Stimulated activated naive CD8-positive, alpha-beta T cell treated with anti-CD3 and anti-CD28 coated beads, Interleukin-15, Interleukin-2, amounts not matched to agents 100 U/mL and 50 U/mL, for 24 hours (primary cell): ENCODE measurements at places on chromosomes 1 and 21.
A peak's percentile ranks its signal among the peaks of the same experiment; 100 is the strongest.

- DNase-seq = no peak
Measured at GRCh38 chr21:42236014-42236413, 17.1 kb downstream of the ABCG1 start.

GRCh38 chr1:115077286-115077983 lies 11.9 kb downstream of the TSPAN2 start:
- DNase-seq = no peak

GRCh38 chr1:58859769-58860485 lies 76.1 kb upstream of the JUN start:
- no peak for DNase-seq

DNA sequence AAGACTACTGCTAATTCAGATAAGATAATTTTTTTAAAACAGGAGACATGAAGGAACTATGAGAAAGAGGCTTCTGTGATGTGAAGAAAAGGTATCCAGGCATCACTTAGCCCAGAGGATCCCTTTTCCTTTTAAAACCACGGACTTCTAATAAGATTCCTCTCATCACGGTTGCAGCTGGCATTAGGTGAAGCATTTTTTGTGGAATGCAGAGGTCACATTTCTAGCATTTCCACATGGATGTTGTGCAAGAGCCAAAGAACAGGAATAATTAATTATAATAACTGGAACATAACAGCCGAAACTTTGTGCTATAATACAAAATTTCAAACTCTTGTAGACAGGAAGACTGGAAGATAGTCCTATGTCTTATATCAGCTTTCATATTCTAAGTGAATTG lies 27.6 kb downstream of the CYP2J2 start:
- no peak for DNase-seq

GRCh38 chr1:29032841-29033240 lies 90.9 kb downstream of the TMEM200B start:
- DNase-seq = no peak

DNA sequence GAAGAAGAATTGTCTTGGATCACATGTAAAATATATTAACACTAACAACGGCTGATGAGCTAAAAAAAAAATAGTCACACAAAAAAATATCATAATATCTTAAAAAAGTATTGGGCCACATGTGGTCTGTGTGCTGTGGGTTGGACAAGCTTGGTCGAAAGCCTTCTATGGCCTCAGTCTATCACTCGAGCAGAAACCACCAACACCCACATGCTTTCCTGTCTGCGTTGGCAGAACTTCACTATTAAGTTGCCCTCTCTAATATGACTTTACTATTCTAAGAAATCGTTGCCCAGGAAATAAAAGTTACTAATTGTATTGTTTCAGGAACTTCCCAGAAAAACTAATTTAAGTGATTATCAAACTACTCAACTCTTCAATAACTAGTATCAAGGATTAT lies 28.2 kb upstream of the ETS2 start:
- peak; percentile 30 for DNase-seq

- DNase-seq = no peak
Measured at GRCh38 chr21:45285266-45285931, 2.3 kb downstream of the POFUT2 start.

DNA sequence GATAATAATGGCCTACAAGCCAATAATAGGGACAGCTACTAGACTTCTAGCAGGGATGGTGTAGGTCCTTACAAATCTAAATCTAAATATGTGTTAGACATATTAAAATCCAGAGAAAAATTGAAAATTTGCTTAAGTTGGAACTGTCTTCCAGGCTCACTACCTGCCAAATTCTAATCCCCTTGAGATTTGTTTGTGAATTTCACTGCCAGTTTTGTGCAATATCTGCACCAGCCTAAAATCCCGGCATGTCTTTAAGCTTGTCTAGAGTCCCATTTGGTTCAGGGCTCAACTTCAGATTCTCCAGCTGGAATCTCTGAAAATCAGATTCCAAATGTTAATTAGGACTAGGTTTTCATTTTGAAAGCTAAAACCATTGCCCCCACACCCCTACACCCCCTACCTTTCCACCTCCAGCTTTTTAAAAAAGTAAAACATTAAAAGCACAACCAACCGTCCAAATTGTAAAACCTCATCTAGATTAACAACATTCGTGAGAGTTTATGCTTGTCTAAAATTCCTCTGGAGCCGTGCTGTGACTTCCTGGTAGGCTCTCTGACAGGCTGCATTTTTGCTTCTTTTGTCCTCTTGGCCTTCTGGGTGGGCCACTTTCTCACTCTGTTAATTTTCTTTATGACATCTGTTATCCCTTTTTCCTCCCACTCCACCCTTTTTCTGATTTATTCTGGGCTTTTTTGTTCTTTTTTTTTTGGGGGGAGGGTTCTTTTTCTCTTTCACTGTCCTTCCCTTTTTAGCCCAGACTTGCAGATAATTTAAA lies 348.7 kb downstream of the PAPPA2 start:
- DNase-seq = no peak

GRCh38 chr1:161299347-161299746 lies 10.4 kb downstream of the MPZ start:
- no peak for DNase-seq

GRCh38 chr1:47756006-47756405 lies 241.2 kb downstream of the TRABD2B start:
- no peak for DNase-seq

DNA sequence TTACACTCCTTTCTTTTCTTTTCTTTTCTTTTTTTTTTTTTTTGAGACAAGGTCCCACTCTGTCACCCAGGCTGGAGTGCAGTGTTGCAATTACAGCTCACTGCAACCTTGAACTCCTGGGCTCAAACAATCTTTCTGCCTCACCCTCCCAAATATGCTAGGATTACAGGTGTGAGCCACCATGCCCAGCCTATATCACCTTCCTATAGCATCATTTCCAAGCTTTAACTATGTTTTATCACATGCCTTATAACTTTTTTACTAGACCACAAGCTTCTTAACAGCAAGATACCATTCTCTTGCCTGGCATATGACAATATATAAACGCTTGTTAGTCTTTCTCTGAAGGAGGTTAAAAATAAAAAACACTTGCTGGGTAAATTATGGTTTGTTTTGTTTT lies 55.3 kb upstream of the MUTYH start:
- DNase-seq = no peak

- no peak for DNase-seq
Measured at GRCh38 chr21:45388611-45389296, 16.2 kb upstream of the COL18A1 start.

- DNase-seq = no peak
Measured at GRCh38 chr1:222097588-222097987, 355.7 kb upstream of the DUSP10 start.

DNA sequence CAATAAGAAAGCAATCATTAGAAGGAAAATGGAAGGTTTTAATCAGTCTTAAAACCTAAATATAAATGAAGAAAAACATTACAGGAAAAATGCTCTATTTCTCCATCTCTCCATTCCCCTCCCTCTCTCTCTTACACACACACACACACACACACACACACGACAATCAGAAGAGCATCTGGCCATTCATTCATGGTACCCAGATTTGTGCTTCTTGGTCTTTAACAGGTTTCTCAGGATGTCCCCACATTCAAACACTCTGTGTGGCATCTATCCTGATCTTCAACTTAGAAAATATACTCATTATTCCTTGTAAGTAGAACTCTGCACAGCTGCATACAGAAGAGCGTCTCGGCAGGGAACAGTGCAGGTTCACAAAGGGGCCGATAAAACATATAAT lies 779 bp downstream of the LRRC40 start:
- no peak for DNase-seq

DNA sequence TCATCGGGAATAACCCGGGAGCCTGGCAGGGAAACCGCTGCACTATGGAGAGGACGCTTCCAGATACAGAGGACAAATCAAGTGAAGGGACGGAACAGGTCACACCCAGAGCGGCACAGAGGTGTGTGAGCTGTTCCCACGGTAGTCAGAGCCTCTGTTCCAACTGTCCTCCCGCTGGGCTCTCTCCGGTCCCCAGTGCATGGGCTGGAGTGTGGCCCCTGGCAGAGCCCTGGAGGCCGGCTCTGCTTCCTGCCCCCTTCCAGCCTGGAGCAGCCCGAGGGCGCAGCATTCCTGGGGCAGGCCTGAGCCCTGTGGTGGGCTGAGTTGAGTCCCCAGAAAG lies 11.9 kb upstream of the ZBTB21 start:
- no peak for DNase-seq

DNA sequence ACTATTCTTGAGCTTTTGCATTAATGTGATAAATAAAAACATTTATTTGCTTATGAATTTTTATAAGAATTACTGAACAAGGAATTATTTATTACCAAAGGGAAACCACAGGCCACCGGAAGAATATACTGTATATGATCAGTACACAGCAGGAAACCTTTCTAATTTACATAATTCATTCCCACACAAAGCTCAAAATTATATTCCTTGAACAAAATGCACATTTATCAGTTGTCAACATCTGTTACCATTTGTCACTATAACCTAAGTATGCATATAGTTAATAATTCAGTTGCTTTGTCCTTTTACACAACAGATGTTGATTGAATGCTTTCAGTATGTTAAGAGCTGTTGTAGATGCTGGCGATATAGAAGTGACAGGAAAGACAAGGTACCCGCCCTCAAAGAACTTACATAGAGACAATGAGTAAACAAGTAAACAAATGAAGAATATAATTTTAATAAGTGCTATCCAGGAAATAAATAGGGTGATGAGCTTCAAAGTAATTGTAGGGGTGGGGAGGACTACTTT lies 27.2 kb downstream of the VPS45 start:
- DNase-seq = no peak

GRCh38 chr1:183267646-183268431 lies 81.8 kb downstream of the LAMC2 start:
- no peak for DNase-seq

DNA sequence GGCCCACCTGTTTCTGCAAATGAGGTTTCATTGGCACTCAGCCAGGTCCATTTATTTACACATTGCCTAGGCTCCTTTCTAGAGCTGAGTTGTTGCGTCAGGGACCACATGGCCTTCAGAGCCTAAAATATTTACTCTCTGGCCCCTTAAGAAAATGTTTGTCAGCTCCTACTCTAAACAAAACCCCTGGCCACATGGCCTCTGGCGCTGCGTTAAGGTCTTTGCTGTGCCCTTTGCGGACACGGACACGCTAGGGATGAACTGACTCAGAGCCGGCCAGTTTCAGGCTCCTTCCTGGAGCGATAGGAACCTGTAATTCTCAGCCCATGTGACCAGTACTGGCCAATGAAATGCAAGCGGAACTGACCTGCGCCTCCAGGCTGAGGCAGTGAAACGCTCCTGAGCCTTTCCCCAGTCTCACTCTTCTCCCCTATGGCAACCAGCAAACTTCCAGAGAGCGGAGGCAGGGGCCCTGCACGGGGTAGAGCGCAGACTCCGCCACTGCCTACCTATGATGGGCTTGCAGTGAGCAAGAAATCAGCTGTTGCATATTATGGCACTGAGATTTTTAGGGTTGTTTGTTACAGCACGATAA lies 160.3 kb downstream of the ETS2 start:
- DNase-seq = no peak

GRCh38 chr1:58870298-58870676 lies 86.4 kb upstream of the JUN start:
- DNase-seq = no peak

GRCh38 chr1:17538428-17539117 lies 925 bp upstream of the ARHGEF10L start:
- DNase-seq = no peak

GRCh38 chr1:219442611-219443061 lies 170.3 kb downstream of the ZC3H11B start:
- no peak for DNase-seq

DNA sequence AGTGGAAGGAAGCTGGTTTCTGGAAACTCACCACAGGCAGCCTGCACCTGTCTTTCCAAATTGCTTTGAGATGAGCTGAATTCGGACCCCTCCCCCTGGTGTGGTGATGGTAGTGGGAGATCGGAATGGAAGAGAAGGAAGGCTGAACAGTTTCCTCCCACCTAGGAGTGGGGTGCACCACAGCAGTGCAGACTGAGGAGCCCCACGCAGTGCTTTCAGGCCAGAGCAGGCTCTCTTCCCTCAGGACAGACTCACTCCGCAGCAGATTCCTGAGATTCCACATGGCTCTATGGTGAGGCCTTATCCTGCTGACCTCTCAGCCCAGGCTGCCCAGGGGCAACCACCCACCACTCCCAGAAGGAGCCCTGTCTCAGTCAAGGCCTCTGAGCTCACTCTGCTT lies 80.9 kb downstream of the ATP1A1 start:
- no peak for DNase-seq

- no peak for DNase-seq
Measured at GRCh38 chr1:5664906-5665875, 327.0 kb downstream of the NPHP4 start.

DNA sequence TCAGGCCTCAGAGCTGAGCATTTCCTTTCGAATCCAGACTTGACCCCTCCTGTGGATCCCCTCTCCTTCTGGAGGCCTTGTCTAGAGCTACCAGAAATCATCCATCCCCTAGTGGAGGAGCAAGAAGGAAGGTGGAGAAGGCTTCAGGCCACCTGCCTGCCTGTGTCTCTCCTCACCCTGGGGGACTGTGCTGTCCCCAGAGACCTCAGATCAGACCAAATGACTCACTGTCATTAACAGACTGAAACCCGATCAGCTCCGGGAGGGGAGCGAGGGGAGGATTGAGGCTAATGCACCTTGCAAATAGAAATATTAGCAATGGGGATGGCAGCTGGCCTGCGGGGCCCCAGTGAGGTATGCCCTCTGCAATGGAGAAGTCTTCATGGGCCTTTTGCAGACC lies 2.1 kb downstream of the MYBPH start:
- DNase-seq = no peak

GRCh38 chr1:213075725-213076124 lies 24.7 kb downstream of the RPS6KC1 start:
- no peak for DNase-seq

GRCh38 chr1:6329396-6329795 lies 64.2 kb downstream of the ACOT7 start:
- DNase-seq = no peak

DNA sequence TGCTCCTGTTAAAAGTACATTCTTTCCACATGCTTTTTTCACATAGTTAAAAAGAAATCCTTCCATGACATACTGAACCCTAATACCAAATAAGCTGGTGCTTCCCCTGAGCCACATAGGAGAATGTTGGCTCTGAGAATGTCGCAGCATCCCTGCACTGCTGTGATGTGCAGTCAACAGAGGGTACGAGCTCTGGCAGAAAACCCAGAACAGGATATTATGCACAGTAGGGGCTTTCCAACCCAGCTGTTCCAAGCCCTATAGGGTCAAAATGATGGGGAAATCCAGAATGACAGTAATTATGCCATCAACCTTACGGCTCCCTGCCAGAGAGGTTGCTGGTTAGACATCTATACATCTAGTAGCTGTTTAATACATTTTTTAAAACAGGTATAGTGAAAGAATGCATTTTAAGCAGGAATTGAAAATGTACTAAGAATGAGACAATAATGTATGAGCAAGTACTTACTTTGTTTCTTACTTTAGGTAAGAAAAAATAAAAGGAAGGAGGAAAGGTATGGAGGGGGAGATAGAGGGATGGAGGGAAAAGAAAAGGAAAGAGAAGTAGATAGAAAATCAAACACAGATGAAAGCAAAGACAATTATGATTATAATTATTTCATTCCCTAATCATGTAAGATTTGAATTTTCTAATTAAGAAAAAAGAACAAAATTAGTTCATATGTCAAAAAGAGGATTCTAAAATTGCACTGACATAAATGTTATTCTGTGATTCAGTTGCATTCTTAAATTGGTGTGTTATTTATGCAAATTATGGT lies 126.0 kb downstream of the NR5A2 start:
- DNase-seq = peak; percentile 55
